ENCODE measurements at places on chromosomes 2 and 18.

GRCh38 chr2:181077128-181077709 lies 96.8 kb downstream of the UBE2E3 start:
- DNase-seq = peak; percentile 61

DNA sequence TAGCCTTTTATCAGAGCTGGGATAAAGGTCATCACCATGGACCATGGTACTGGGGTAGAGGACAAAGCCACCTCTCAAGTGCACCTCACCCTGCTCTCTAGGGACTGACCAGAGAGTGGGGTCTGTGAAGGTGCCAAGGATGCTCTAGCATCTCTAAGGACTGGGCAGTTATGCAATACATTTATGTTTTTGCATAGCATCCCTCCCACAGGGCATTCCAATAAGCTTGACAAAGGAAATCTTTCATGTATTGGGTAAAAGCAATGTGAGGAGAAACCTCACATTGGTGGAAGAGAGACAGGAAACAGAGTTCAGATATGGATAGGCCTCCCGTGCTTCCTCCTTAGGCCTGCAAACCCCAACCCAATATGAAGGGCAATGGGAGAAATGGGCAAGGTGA lies 31.6 kb downstream of the STK39 start:
- peak; percentile 12 for DNase-seq

DNA sequence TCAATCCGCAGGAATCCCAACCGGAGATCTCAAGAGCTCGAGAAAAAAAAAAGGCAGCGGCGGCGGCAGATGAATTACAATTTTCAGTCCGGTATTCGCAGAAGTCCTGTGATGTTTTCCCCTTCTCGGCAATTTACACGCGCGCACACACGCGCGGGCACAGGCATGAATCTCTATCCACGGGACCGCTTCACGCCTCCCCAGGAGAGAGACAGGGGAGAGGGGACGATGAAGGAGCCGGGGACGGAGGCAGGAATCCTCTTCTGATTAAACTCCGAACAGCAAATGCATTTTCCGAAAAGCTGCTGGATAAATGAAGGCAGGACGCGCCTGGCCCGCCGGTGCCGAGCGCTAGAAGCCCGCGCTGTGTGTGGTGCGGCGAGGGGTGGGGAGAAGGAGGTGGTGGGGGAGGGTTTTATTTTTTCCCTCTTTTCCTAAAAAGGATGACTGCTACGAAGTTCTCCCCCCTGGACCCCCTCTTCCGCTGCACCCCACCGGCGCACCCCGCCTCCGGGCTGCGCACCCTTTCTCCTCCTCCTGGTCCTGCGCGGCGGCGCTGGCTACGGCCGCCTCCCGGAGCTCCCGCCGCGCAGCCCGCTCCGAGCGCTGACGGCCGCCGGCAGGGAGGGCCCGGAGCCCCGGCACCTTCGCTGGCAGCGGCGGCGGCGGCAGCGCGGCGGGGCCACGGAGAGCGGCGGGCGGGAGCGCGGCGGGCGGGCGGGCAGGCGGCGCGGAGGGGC lies at the start of gene BCL2:
BCL2 (minus strand) TSS at position 387 of the 740 bp plus-strand sequence.
- peak; percentile 18 for DNase-seq

DNA sequence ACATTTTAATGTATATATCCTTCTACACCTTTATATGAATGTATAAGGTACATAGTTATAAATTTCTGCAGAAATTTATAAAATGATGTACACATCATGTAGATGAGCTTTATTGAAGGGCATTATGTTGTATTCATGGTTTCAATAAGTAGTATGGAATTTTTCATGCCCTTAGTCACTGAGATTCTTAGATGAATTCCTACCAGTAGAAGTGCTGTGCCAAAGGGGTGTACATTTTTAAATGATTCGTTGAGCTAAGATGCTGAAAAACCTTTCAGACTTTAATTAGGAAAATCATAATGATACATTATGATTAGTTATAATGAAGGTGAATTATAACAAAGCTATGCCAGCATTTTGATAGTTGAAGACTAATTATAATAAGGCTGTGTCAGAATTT lies 115.2 kb downstream of the ZNF236 start:
- DNase-seq = peak; percentile 19

GRCh38 chr2:189557373-189557772 lies 23.2 kb downstream of the SLC40A1 start:
- no peak for DNase-seq

DNA sequence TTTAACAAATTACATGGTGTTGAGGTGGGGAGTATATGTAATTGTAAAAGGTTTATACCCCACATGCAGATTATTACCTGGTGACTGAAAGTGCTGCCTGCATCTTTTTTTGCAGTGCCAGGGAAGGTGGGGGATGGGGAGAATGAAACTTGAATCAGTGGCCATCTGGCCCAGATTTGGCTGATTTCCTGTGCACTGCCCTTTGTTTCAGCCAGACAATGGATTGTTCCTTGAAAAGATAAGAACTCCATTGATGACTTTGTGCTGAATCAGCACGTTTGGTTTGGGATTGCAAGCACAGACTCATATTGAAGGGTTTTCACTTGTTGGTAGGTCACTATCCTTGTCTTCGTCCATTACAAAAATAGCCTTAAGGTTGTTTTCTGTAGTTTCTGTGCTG lies 20.9 kb downstream of the GREB1L start:
- no peak for DNase-seq

DNA sequence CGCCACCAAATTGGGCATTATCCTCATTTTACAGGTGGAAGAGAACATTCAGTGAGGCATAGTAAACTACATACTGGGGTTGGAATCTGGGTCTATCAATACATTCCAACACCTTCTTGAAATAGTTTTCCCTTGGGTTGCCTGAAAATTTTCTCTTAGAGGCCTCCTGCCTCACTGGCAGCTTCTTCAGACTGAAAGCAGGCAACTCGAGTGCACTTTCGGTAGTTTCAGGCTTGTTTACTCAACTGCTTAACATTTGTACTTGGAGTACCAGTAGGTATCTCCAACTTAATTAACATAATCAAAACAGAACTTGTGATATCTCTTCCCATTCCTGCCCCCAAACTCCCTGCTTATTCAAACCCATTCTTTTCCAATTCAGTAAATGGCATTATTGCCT lies 36.2 kb upstream of the C2orf74 start:
- DNase-seq = no peak

- DNase-seq = peak; percentile 31
Observed at GRCh38 chr2:236352761-236353593, 88.8 kb upstream of the ASB18 start.

DNA sequence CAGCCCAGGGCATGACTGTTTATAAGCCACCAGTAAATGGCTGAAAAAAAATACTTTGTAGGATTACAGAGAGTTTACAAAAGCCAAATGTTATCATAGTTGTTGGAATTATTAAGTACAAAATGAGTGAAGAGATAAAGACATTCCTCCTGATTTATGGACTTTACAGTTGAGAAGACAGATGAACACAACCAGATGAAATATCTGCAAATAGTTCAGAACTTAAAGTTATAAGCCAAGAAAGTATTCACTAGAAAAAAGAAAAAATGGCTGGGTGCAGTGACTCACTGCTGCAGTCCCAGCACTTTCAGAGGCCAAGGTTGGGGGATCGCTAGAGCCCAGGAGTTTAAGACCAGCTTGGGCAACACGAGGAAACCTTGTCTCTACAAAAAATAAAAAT lies 11.2 kb downstream of the PMAIP1 start:
- peak; percentile 77 for DNase-seq

DNA sequence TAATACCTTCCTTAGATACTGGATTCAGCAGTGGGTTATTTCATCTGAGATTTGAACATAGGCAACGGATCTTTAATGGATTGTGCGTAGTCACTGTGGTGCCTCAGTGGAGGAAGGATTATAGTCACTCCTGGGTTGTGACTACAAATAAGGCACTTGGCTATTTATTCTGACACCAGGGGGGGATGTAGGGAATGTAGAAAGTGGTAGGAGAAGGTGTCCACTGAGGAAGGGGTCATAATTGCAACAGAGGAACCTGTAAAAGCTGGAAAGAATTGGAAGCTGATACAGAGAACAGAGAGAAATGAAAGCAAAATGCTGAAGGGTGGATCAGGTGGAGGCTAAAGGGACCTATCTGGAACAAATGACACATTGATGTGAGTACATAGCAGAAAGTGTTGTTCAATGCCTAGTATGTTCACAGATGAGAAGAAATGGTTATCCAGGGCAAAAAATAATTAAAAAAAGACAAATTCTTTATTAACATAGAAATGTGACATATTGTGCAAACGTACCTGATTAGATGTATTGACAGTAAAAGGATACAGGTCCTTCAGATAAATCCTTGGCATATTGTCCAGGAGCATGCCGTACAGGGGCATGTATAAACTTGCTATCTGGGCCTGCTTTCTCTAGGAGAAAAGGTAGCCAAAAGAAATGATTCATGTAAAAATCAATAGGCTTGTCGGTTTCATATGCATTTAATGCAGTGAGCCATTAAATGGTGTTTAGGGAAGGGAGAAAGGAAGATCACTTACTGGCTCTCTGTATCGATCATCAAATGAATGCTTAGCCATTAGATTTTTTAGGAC lies 91.2 kb upstream of the CCDC195 start:
- no peak for DNase-seq

DNA sequence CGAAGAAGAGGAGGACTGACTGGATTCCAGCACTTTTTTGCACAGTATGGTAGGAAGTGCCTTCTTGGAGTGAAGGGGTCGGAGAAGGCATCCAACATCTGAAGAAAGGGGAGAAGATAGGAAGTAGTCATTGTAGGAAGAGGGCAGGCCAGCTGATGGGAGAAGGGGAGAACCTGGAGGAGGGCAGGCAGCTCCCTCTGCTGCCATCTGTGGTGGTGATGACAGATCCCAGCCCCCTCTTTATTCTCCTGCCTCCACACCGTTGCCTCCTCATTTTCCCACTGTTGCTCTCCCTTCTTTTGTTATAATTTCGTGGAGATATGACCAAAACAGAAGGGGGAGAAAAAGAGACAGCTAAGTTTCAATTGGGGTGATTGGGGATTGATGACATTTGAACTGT lies 2.9 kb upstream of the SCYGR2 start:
- no peak for DNase-seq

DNA sequence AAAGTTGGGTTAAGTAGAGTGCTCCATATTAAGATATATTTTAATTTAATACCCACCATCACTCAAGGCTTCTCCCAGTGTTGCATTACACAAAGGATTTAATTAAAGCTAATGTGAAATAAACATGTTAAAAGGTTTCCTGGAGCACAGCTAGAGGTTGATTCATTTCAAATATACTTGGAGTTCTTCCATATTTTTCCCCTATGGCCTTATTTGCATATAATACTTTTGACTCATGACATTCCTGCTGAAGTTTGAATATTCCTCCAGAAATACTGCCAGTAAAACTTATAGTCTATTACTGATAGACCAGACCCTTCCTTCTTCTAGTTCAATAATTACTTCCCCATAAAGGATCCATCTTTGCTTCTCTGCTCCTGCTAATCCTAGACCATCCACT lies 227.5 kb downstream of the GULP1 start:
- DNase-seq = peak; percentile 82

DNA sequence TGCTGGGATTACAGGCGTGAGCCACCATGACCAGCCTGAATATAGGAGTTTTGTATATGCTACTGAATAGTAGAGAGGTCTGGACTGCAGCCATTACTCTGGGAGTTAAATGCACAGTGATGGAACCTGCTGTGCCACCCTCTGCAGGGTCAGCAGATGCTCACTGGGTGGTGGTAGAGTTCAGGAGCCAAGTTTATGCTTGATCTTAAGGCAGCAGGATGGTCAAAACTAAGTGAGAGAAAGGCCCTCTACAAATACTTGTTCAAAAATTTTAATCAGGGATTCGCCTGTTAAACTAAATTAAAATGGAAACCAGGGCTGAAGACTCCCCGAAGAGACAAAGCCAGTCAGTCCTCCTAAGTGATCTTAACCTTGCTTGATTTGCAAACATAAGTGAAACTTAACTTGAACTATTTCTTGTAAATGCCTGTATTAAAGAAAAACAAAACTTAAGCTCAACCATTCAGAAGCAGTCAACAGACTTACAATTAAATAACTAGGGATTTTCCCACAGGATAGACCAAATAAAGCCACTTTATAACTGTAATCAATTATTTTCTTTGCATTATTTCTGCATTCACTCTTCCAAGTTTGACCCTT lies 4.2 kb upstream of the WDFY1 start:
- no peak for DNase-seq

All from fibroblast of skin of right biceps (primary cell).